ENCODE measurements at places on chromosomes 6 and 20.

- DNase-seq = no peak
Observed at GRCh38 chr6:51996296-51996947, 91.0 kb downstream of the PKHD1 start.

DNA sequence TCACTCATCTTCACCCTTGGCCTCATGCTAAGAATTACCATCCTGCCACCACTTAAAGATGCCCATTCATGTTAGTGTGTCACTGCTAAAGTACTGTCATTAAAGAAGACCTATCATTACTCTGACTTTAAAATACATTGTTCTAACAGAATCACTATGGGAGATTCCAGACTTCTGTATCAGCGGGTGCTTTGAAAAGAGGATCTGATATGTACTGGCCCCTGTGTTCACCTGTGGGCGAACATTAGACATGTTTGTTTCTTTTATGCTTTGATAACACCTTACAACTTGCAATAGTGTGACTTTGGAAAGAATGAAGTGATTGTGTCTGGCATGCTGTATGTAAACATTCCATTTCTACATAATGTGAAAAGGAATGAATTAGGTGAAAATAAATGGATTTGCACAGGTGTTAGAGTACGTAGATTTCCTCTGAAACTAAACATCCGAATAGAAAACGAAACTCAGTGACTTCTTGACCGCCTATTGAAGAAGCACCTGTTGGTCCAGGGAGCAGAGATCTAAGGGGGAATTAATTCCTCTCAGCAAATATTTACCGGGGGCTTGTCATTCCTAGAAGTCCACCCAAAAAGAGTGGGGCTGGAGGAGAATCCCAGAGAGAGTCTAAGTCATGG is 132.3 kb downstream of the CARMIL1 start:
- no peak for DNase-seq

- peak; percentile 12 for DNase-seq
Observed at GRCh38 chr20:53208110-53208832, 236.1 kb downstream of the TSHZ2 start.

GRCh38 chr20:53180928-53181362 is 208.8 kb downstream of the TSHZ2 start:
- DNase-seq = no peak

DNA sequence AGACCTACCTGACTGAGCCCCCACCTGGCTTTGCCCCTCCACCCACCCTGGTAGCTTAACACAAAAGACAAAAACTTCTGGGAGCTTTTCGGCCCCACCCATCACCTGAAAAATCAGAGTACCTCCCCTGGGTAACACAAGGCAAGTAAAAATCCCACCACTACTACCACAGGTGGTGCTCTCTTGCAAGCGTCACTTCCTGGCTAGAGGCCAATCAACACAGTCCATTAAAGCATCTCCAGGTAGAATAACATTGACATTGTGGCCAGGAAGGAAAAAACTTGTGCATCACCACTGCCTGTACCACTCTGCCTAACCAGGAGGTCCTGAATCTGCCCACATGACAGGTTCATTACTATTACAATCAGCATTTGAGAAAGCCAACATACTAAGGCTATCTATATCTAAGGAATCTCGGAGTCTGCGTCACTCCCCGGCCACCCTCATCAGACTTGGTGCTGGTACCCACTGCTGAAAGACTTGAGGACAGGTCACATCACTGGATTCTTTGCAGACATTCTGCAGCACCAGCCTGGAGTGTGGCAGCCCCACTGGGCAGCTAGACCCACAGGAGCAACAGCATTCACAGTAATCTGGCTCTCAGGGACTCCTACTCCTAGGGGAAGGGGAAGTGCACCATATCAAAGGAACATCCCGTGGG is 125.9 kb downstream of the CDK19 start:
- DNase-seq = no peak

- peak; percentile 86 for DNase-seq
Observed at GRCh38 chr20:49610691-49611538, 43.0 kb upstream of the PTGIS start.
